Activated CD4-positive, alpha-beta T cell treated with anti-CD3 and anti-CD28 coated beads, Interleukin-10, Interleukin-2, amounts not matched to agents 100 ng/mL and 50 ng/mL, durations not matched to agents 16 hours and 8 hours (primary cell): ENCODE measurements at places on chromosomes 6 and 20.

GRCh38 chr20:3223651-3223993, 14.3 kb downstream of the ITPA start:
- no peak for DNase-seq

- DNase-seq = no peak
Observed at GRCh38 chr6:80335121-80335531, 228.7 kb downstream of the BCKDHB start.

- DNase-seq = peak; percentile 22
Observed at GRCh38 chr6:41294214-41294872, 7.9 kb upstream of the TREM1 start.

- peak; percentile 50 for DNase-seq
Observed at GRCh38 chr6:123415844-123416468, 220.8 kb downstream of the TRDN start.

GRCh38 chr6:5412017-5412416, 150.7 kb downstream of the FARS2 start:
- no peak for DNase-seq

DNA sequence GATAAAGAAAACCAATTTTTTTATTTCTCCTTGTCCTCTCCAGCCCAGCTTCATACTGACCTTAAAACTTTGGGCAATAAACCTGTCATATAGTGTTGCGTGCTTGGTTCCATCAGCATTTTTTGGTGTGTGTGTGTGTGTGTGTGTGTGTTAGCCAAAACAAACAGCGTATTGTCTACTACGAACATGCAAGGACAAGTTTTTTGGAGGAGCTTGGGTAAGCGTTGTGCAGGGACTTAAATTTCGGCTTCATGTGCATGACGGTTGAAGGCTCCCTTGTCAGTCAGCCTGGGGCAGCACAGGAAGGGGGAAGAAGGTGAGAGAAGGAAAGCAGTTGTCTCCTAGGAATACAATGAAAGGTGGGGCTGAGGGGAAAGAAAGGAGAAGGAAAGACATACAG, 62.0 kb upstream of the PAX1 start:
- DNase-seq = no peak

- DNase-seq = peak; percentile 64
Observed at GRCh38 chr6:73515204-73515655, 5.6 kb downstream of the EEF1A1 start.

- DNase-seq = no peak
Observed at GRCh38 chr20:44027343-44028002, 112.8 kb downstream of the TOX2 start.

GRCh38 chr20:50565871-50566270, 55.7 kb downstream of the PTPN1 start:
- no peak for DNase-seq

DNA sequence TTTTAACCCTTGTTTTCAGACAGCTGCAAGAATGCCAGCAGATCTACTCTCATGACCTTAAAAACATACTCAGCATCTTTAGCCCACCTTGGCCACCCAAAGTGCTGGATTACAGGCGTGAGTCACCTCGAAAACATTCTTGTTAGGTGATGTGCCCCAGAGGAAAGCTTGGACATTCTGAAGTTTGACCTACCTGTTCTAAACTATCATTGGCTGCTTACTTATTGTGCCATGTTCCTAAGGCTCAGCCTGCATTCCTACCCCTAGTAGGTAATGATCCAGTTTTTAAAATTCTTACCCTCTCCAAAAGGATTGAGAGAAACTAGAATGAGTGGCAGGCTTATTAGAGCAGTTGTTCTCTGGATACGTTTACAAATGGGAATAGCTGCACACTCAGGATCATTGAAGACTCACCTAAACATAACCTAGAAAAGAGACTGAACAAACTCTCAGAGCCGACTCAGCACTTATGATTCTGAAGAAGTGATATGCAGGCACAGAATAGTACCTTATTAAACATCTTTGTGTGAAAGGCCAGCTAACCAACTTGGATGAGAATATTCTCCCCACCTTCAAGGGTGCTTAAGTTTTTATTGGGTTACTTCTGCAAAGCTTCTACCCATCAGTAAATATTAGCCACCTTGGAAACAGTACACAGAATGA, 362.1 kb downstream of the NRN1 start:
- no peak for DNase-seq

DNA sequence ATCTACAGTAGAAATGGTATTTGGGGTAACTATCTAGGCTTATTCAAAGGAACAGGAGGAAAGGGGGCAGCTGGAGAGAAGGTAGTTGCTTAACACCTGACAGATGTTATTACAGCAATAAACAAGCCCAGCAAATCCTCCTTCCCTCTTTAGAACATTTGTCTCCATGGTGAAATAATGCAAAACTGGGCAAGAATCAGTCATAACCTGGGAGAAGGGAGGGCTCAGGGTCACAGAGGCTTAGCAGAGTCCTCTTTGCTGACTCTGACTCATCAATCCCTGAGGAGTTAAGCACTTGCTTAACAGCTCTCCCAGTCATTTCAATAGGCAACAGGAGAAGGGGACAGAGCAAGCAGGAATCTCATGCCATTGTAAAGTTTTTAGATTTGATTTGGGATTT, 230.3 kb downstream of the IBTK start:
- no peak for DNase-seq

DNA sequence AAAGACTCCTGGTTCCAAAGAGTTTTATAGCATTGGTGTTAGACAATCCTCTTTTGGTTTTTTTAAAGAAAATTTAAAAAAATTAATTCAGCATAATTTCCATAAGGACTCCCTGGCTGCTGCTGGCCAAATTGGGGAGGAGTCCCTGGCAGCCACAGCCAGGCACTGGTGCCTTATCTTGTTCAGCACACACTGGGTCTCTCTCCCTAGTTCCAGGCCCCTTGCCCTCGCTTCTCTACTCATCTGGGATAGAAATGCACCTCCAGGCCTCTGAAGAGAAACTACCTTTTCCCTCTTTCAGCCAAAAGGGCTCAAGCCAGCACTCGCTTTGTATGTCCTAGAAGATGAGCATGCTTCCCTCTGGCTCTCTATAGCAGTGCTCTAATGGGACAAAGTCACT, 13.4 kb upstream of the MAPK13 start:
- no peak for DNase-seq

- DNase-seq = no peak
Observed at GRCh38 chr6:4632421-4632820, 143.8 kb upstream of the CDYL start.

GRCh38 chr20:37896932-37897548, 5.9 kb upstream of the VSTM2L start:
- DNase-seq = no peak

- no peak for DNase-seq
Observed at GRCh38 chr6:36224918-36225461, 28.4 kb downstream of the BRPF3 start.

GRCh38 chr6:2353412-2354137, 108.2 kb upstream of the GMDS start:
- peak; percentile 52 for DNase-seq

DNA sequence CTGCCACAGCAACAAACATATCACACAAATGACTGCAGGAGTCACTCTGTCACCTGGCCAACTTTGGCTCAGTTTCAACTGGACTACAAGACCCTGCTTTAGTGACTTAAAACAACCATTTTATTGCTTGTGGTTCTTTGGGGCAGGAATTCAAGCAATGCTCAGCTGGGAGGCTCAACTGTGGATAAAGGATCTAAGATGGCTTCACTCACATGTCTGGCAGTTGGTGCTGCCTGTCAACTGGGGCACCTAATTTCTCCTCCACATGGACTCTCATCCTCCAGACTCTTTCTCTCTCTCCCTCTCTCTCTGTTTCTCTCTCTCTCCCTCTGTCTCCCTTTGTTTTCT, 2.8 kb upstream of the EPB41L2 start:
- DNase-seq = no peak

GRCh38 chr6:96186516-96187195, 170.9 kb downstream of the FUT9 start:
- no peak for DNase-seq

GRCh38 chr6:142322504-142323198, 20.8 kb downstream of the ADGRG6 start:
- no peak for DNase-seq

DNA sequence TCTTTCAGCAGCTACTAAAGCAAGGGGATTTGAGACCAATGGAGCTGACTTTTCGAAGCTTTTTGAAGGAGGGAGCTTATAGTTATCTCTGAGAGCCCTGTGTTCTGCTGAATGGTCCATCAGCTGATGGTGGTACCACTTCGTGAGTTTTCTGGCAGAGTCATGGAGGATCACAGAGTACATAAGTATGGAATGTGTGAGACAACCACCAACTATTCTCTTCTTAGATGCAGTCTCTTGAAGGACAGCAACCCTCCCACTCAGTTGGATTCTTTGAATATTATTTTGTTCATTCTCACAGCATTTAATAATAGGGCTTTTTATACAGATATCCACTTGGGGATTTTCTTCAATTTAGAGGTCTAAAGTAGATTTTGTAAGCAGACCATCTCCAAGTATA, 75.3 kb downstream of the ELOVL2 start:
- no peak for DNase-seq

DNA sequence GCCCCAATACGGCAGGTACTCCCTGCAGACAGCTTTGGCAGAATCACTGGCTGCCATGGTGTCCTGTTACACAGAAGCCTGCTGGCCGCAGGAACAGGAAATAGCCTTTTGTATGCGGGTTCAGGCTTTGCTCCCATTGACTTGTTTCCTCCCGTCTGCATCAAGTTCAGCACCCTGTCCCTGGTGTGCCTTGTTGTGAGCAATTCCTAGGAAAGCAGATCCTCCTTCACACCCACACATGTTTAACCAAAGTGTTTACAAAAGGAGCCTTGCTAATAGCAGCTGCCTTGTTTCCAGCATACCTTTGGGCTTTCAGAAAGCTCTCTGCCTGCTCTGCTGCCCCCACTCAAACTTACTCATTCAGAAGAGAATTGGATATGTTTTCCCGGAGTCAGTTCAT, 127.2 kb upstream of the SUPT3H start:
- DNase-seq = no peak

DNA sequence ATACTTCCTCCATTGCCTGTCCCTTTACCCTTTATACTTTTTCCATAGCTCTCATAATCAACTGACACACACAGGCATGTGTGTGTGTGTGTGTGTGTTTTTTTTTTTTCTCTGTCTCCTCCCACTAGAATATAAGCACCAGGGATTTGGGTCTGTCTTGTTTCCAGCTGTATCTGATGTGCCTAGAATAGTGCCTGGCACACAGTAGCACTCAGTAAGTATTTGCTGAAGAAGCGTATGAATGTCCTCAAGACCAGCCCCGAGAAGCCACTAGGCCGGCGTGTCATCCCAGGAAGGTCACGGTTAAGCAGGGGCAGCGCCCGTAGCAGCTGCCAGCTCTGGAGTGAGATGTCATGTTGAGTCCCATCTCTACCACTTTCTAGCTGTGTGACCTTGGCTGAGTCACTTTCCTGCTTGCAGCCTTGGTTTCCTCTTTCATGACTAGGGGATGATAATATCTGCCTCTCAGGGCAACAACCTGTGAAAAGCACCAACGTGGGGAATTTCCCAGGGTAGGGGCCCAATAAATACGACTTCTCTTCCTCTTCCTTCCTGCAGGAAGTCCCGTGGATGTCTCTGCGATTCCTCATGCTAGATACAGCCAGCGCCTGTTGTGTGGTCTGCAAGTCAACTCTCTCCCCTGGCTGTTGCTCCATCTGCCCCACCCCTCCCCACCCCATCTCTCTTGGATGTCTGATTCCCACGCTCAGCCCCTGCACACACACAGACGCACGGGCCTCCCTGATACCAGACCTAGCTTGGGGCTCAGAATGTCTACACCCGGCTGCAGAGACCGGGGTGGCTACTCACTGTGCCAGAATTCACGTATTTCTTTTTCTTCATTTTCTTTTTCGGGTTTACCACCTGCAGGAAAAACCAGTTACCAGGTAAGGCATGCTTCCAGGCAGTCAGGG, 58.1 kb downstream of the RAB44 start:
- DNase-seq = peak; percentile 96

DNA sequence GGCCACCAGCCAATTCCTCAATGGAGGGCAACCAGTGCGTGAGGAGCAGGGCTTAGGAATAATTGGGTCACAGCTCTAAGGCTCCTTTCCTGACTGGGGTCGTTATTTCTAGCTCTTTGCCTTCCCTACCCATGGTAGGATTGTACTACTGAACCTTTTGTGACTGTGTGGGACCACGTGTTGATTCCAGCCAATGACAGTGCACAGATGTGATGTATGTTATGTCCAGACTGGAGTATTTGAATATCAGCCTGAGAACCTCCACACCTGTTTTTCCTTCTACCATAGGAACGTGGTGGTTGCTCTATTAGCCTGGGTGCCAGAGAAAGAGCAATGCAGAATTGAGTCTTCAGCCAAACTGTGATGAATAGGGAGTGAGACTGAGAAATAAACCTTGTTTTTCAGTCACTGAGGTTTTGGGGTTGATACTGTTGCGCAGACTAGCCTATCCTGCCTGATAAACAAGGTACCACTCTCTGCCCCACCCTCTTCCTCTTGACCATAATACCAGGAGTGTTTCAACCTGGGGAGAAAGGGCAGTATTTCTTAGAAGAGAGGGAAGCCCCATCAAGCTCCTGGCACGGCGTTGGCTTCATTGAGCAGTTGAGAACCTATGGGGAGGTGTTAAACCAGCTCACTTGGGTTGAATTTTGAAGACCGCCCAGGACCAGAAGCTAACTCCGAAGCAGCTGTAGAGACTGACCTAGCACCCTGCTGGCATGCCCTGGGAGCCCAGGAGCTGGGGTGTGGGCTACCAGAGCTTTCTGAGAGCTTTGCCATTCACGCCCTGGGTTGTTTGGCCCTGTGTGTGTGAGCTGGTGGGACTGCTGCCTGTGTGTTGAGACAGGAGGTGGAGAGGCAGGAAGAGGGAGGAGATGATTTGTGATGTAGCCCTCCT, 105.5 kb upstream of the BACH2 start:
- DNase-seq = peak; percentile 79

GRCh38 chr6:25006565-25007001, 70.8 kb upstream of the RIPOR2 start:
- DNase-seq = peak; percentile 85

DNA sequence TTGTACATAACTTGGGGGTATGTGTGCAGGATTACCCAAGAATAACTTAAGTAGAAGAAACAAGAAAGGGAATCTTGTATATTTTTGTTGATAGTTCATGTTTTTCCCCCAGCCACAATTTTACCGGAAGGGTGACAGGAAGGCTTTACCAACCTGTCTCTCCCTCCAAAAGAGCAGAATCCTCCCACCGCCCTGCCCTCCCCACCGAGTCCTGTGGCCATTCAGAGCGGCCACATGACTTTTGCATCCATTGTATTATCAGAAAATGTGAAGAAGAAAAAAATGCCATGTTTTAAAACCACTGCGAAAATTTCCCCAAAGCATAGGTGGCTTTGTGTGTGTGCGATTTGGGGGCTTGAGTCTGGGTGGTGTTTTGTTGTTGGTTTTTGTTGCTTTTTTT, 22.0 kb downstream of the PRDM1 start:
- no peak for DNase-seq
